Activated naive CD8-positive, alpha-beta T cell treated with anti-CD3 and anti-CD28 coated beads for 36 hours (primary cell): ENCODE measurements at places on chromosomes 3 and 15.

DNA sequence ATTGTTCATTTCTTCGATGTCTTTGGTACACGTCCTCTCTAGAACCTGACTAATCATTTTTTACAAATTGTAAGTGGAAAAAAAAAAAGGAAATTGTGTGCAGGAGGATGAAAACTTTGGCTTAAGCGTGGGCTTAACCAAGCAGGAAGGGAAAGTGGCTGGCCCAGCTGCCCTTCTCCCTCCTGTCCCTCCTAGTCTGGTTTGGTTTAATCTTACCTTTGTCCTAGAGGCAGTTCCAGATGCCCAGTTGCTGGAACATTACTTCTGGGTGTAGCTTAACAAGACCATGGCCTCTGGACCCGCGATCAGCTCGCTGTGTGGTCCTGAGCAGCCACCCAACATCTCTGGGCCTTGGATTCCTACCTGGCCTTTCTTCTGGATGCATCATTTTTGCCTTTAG lies 15.4 kb downstream of the PAQR5 start:
- DNase-seq = no peak

- no peak for DNase-seq
Observed at GRCh38 chr3:170739410-170739809, 130.6 kb downstream of the RPL22L1 start.

- DNase-seq = no peak
Observed at GRCh38 chr3:14492948-14493881, 46.9 kb downstream of the GRIP2 start.

- DNase-seq = no peak
Observed at GRCh38 chr15:69926721-69927120, 171.0 kb downstream of the TLE3 start.

DNA sequence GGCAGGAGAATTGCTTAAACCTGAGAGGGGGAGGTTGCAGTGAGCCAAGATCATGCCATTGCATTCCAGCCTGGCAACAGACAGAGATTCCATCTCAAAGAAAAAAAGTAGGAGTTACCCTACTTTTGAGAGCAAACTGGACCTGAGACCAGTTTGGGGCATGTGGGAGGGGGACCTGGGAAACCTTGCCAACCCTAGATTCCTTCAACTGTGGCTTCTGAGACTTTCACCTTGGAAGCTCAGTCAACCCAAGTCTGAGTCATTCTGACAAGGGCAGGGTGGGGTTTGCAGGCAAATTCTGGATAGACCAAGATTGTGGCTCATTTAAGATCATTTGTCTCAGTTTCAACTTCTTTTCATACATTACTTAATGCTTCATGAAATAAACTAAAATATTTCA lies 23.8 kb upstream of the SIAH2 start:
- peak; percentile 25 for DNase-seq

- DNase-seq = no peak
Observed at GRCh38 chr15:73584699-73585420, 48.3 kb downstream of the NPTN start.

DNA sequence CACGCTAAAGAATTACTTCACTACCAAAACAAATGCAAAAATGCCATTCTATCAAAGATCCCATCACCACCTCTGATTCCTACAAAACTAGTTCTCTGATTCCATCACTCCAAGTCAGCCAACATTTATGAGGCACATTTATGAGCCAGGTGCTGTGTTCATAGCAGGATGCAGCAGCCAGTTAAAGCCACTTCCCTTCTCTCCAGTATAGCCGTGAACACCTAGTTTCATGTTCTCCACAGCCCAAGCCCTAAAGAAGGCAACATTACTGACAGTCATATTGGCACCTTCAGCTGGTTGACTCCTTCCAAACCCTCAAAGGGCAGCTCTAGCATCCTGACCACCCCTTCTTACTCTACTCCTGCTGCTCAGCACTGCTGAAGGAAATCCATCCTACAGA lies 36.4 kb downstream of the RYK start:
- no peak for DNase-seq

- peak; percentile 49 for DNase-seq
Observed at GRCh38 chr3:42979044-42979972, at the start of gene GASK1A. GASK1A (plus strand) TSS chr3:42979311; CDS start chr3:42979643, 332 bp downstream.

DNA sequence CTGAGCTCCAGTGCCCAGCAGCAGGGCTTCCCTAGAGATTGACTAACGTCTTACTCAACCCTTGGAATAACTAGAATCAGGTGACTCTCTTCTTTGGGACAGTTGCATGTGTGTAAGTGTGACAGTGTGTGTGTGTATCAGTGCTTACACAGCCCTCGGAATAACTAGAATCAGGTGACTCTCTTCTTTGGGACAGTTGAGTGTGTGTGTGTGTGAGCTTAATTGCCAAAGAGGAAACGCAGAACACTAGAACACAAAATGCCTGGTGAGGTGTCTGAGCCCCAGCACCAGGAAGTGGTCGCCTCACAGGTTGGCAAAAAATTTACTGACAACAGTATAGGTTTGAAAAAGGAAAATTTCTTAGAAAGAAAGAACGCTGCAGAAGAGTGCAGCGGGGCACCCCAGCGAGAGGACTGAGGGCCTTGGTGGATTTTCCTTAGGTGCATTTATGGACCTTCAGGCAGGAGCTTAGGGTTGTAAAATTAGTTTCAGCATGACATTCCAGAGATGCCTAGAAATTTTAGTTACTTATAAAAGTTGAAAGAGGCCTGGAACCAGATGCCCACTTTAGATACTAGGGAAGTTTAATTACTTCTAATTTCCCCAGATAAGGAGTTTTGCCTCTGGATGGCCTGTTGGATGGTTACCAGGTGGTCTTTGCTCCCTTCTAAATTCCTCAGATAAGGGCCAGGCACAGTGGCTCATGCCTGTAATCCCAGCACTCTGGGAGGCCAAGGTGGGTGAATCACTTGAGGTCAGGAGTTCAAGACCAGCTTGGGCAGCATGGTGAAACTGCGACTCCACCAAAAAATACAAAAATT lies 3.7 kb upstream of the WDR82 start:
- DNase-seq = no peak

DNA sequence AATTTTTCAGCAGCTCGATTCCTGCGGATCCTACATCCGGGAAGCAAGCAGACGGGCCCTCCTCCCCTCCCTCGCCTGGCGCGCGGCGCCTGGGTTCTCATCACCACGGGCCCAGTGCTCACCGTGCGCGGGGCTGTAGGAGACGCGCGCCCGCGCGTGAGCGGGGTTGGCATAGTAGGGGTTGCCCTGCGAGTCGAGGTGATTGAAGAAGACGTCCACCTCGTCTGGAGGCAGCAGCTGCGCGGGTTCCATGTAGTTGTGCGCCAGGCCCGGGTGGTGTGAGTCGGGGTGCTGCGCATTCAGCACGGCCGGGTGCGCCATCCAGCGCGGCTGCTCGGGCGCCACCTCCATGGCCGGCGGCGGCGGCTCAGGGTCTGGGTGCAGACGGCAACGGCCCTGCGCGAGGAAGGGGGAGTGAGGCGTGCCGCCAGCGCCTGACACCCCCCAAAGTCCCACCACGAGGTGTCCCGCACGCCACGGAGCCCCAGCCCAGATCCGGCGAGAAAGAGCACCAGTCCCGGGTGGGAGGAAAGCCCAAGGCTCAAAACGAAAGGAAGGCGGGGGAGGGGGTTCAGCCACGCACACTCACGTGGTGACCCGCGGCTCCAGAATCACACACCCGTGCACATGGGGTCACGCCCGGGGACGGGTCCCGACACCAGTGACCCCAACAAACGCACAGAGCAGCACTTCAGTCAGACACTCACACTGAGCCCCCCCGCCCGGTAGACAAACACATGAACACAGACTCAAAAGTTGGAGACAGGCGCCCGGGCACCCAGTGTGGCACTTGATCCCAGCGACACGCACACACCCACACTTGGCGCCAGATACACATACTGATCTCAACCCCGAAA lies 6.1 kb downstream of the GATA2 start:
- DNase-seq = peak; percentile 35

DNA sequence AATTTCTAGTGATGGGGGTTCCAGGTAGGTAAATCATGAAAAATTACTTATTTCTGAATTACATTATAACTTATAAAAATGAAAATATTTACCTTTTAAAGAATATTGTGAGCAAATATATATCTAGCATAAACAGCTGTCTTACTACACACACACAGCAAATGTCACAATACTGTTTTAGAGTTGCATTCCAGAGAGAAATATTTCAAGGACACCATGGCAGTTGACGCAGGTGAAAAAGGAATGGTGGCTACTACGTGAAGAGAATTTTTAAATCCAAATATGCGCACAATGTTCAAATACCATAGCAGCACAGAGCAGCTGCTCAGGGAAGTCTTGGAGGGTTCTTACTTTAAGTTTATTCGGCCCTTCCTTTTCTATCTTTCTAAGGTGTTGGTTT lies 356.2 kb downstream of the CGGBP1 start:
- DNase-seq = no peak

DNA sequence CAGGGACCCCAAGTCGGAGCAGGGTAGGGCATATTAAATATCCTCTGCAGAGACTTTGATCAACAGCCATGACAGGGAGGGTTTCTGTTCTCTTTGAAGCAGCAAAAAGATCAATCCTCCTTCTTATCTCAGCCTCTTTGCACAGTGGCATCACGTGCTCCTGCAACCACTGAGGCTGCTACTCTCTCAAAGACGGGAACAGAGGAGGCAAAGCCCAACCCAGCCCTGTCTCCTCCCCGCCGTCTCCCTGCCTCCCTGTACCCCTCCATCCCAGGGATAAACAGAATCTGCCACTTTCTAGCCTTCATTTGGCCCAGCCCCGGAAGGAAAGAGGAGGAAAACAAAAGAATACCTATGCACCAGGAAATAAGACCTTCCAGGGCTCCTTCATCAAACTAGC lies 7.5 kb upstream of the TBC1D21 start:
- DNase-seq = no peak

GRCh38 chr15:56532721-56533460 lies 68.0 kb upstream of the MNS1 start:
- DNase-seq = no peak

DNA sequence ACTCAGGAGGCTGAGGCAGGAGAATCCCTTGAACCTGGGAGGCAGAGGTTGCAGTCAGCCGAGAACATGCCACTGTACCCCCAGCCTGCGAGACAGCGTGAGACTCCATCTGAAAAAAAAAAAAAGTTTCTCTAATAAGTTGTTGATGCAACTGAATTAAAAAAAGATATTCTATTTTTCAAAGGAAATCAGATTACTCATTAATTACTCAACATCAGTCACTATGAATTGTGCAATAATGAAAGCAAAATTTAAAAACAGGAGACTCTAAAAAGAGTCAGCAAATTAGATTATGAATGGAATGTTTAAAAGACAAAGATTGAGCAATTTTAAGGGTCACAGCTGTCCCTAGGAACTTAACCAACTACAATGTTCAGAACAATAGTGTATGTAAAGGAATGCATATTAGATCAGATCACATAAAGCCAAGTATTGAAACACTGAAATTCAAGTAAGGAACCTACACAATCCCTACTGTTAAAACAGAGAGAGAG lies 60.2 kb upstream of the SLC4A7 start:
- no peak for DNase-seq

- no peak for DNase-seq
Observed at GRCh38 chr15:74044267-74045110, 37.9 kb downstream of the GOLGA6A start.

DNA sequence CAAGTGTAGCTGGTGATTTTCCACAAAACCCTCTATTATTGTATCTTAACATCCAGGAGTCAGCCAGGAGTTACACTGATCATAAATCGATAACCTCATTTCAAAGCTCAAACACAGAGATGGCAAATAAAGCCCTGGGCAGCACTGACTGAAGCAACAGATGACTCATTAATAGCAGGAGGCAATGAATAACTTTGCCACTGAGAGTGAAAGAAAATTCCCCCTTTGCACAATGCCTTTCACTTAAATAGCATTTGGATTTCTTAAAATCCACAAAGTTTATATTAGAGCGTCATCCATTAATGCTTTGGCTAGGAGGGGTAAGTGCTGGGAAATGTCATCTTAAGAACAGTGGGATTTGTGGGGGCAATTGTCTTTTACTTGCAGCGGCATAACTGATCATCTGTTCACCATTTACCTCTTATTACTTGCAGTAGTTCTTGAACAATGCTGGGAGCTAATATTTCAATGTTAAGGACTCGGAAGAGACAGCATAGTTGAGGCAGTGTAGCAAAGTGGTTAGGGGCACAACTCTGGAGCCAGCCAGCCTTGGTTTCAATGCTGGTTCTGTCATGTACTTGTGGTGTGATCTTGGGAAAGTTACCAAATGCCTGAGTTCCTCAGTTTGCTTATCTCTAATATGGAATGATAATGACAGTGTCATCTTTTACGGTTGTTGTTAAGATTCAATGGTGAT lies 630.4 kb upstream of the TBL1XR1 start:
- DNase-seq = no peak

GRCh38 chr15:70112074-70112395 lies 14.3 kb upstream of the TLE3 start:
- DNase-seq = no peak

DNA sequence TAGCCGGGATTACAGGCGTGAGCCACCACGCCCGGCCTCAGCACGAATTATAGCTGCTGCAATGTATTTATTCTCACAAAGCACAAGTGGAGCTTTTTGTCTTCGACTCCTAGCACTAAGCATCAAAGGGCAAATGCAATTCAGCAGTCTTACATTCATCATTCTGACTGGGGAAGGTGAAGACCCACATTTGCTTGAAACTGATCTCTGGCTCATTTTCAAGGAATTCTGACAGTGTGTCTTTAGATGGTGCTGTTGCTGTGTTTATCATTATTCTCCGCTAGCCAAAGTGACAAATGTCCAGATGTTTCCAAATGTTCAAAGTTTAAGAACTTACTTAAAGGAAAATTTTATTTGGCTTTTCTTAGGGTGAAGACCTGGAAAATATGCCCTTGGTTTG lies 55.9 kb downstream of the SGO1 start:
- no peak for DNase-seq

DNA sequence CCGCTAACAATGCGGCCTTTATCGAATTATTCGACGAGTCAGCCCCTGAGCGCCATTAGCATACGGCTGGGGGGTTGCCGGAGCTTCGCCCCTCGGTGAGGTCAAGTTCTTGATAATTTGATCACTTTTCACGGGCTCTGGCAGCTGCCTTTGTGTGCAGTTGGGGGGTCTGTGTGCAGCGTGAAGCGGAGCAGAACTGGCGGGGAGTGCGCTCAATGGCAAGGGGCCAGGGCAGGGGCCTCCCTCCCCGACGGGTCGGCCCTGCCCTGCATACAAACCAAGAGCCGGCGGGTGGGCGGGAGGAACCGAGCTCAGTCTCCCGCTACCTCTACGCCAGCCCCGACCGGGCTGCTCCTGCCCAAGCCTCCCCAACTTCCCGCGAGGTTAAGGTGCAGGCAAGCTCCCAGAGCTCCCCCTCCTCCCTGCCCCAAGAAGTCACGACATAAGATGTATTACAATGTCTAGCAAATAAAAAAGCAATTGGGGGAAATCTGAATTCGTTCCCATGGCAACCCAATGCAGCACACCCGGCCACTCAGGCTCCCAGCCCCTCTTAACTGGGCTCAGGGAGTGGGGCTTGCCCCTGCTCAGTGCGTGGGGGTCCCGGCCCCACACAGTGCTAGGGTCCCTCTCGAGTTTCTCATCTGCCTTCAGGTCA lies 34.1 kb upstream of the POLG start:
- no peak for DNase-seq

GRCh38 chr15:73573572-73573971 lies 59.6 kb downstream of the NPTN start:
- DNase-seq = no peak

GRCh38 chr3:187997490-187997889 lies 156.5 kb upstream of the LPP start:
- DNase-seq = no peak

- DNase-seq = no peak
Observed at GRCh38 chr3:193347521-193348501, 30.7 kb downstream of the ATP13A5 start.
